ENCODE measurements at places on chromosomes 2 and 18.

DNA sequence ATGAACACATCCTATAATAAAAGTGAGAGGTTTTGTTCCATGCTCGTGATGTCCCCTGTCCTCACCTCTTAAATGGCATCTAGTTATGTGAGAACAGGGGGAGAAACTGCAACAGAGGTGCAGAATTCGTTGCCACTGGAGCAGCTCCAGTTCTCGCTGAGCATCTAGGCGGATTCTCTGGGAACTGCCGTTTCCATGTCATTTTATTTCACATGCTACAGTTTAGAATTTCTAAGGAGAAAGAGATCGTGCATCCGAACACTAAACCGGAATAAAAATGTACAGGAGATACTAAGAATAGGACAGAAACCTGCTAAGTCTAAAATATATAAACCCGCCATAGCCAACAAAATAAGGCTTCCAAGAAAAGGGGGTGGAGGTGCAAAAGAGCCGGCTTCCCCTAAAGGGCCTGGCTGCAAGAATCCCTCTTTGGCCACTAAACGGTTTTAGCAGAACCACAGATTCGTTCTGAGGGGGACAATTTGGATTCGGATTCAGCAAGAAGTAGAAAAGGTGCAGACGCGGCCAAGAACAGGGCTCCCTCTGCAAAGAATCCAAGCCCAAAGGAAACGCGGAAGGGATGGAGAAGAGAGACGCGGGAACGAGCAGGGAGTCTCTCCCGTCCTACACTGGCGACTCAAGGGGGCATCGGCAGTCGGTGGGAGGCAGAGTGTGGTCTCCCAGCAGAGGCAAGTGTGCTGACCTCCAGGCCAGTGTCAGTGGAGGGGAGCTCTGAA, 1.3 kb downstream of the TMEM163 start:
- DNase-seq, result no peak

DNA sequence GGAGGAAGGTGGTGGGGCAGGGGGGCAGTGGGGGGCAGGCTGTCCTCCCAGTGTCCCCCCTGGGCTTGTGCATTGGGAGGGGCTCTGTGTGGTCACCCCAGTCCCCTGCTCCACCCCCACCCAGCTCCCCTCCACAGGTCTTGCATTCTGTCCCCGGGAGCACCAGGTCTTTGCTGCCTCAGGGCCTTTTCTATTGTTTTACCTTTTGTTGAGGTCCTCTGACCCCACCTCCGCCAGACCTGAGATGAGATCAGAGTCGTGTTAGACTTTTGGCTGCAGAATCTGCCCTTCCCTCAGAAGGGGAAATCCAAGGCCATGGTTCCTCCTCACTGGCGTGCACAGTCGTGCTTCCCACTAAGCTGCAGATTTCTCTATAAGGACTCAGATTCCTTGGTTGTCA, 20.8 kb downstream of the ATG4B start:
- no peak for DNase-seq

- no peak for DNase-seq
Measured at GRCh38 chr18:79926715-79927606, 24.5 kb downstream of the SLC66A2 start.

GRCh38 chr2:104867813-104868504, 14.0 kb downstream of the POU3F3 start:
- DNase-seq, result no peak
